Prostate gland (tissue), 2 donors: ENCODE measurements at places on chromosomes 12 and 14. TPM values are rescaled to one million over a fixed set of nuclear protein-coding genes. Genes with fewer than 3 reads are reported as not detected.

LRRC23 gene
- 15.9 TPM for total RNA-seq

DNA sequence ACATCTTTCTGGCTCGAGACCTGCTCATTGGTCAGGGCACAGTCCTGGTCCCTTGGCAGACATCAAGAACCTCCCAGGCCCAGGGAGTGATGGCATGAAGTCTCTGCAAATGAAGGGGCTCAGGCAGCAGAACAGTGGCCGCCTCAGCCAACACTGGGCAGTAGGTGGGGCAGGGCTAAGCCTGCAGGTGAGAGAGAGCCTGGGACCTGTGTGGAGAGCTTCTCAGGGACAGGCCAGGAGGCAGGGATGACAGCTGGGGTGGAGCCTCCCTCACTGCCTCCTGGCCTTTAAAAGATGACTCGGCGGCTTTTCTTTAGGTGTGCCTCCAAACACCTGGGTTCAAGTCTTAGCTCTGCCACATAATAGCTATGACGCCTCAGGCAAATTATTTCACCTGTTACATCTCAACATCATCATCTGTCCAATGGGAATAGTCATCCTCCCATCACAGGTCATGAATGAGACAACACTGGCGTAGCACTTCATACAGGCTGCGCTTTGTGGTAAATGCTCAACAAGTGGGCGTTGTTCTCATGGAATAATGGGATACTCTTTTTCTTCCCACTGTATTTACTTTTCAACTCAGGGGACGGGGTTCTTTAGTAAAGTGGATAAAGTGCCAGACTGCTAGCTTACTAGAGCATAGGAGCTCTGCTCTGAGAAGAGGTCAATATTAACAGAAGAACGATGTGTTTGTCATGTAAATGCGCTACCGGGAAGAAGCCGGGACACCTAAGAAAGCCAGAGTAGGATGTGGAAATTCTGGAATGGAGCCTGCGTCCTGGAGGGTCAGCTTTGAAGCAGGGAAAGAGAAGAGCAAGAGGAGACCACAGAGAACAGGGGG is 277.4 kb downstream of the FOXN3 start:
- H3K27ac ChIP-seq = no peak overlapping the region
- H3K4me1 ChIP-seq = no peaks in the 10 kb centered on the region
- DNase-seq = no peak
- H3K4me3 ChIP-seq = no peak overlapping the region
- H3K36me3 ChIP-seq = no peaks in the 10 kb centered on the region
- H3K27me3 ChIP-seq = no peaks in the 10 kb centered on the region

GRCh38 chr12:108104657-108105056 is 24.4 kb upstream of the WSCD2 start:
- H3K36me3 ChIP-seq = no peaks in the 10 kb centered on the region
- H3K4me1 ChIP-seq = no peaks in the 10 kb centered on the region
- H3K4me3 ChIP-seq = no peak overlapping the region

- H3K4me1 ChIP-seq = no peaks in the 10 kb centered on the region
- H3K4me3 ChIP-seq = no peak overlapping the region
- DNase-seq = no peak
- H3K27me3 ChIP-seq = no peaks in the 10 kb centered on the region
- H3K27ac ChIP-seq = no peak overlapping the region
Observed at GRCh38 chr12:27034607-27035293, 12.4 kb downstream of the MED21 start.

SIX1 gene
- total RNA-seq = 23.5 TPM

- no peaks in the 10 kb centered on the region for H3K36me3 ChIP-seq
- peak overlapping the region; percentile 48 for H3K4me3 ChIP-seq
- peak; percentile 66 for DNase-seq
- no peaks in the 10 kb centered on the region for H3K27me3 ChIP-seq
Observed at GRCh38 chr14:81436296-81437138, 36.4 kb upstream of the STON2 start.

- no peaks in the 10 kb centered on the region for H3K27me3 ChIP-seq
- peaks cover 4% of the 10 kb centered on the region for H3K4me1 ChIP-seq
- H3K36me3 ChIP-seq = no peaks in the 10 kb centered on the region
- H3K27ac ChIP-seq = no peak overlapping the region
- no peak overlapping the region for H3K4me3 ChIP-seq
- no peak for DNase-seq
Observed at GRCh38 chr14:55274751-55275150, 3.5 kb downstream of the FBXO34 start.

GRCh38 chr14:25001601-25002000 is 48.3 kb downstream of the STXBP6 start:
- no peaks in the 10 kb centered on the region for H3K36me3 ChIP-seq
- no peak for DNase-seq
- no peaks in the 10 kb centered on the region for H3K4me1 ChIP-seq
- no peak overlapping the region for H3K4me3 ChIP-seq
- no peak overlapping the region for H3K27ac ChIP-seq
- no peaks in the 10 kb centered on the region for H3K27me3 ChIP-seq

COCH gene
- total RNA-seq = 23.3 TPM

DPPA3 gene
- total RNA-seq = not detected

DNA sequence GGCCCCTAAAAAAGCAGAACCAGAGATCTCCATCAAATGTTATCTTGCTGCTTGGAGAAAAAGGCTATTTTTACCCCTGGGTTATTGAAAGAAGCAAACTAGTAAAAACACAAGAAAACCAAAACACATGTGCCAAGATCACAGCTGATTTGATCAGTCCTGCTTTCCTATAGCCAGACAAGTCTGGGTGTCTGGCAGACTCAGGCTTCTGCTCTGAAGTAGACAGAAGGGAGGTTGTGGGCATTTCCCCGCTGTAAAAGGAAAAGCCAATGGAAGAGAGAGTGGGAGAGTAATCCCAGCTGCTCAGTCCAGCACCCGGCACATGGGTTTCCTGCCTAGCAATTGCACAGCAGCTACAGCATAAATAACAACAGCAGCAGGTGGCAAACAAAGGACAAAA is 177.9 kb downstream of the PHLDA1 start:
- no peak for DNase-seq
- no peak overlapping the region for H3K27ac ChIP-seq
- H3K36me3 ChIP-seq = no peaks in the 10 kb centered on the region
- no peaks in the 10 kb centered on the region for H3K27me3 ChIP-seq
- no peak overlapping the region for H3K4me3 ChIP-seq
- H3K4me1 ChIP-seq = no peaks in the 10 kb centered on the region

ATN1 gene
- 93.0 TPM for total RNA-seq

- no peak overlapping the region for H3K4me3 ChIP-seq
- no peak for DNase-seq
- H3K27ac ChIP-seq = no peak overlapping the region
- no peaks in the 10 kb centered on the region for H3K4me1 ChIP-seq
- H3K36me3 ChIP-seq = no peaks in the 10 kb centered on the region
Observed at GRCh38 chr12:76337583-76337982, 10.6 kb downstream of the BBS10 start.

DNA sequence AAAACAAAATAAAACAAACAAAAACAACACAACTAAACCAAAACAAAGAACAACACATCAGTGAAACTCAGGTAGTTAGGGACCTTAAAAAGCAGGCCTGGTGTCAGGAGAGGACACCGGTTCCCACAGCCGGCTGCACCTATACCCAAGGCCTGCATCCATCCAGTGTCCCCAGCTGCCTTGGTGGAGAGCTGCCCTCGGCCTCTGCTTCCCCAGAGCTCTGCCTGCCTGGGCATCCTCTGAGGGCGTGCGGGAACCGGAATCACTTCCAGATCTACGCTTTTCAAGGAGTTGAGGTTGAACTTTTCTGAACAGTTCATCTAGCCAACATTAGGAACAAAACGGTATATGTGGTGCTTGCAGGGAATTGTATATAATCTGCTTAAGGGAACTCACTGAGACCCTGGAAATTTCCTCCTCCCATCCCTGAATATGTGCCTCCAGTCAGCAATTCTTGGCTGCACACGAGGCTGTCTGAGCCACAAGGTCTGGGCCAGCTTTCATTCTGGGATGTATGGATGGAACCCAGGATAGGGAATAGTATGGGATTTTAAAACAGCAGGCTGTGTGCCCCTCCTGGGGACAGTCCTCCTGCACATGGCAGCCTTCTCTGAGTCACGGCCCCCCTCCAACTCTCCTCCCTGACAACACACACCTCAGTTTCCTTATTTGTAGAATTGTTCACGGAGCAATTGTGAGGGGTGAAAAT is 319.0 kb upstream of the RTL1 start:
- H3K4me1 ChIP-seq = no peaks in the 10 kb centered on the region
- H3K27me3 ChIP-seq = no peaks in the 10 kb centered on the region
- no peaks in the 10 kb centered on the region for H3K36me3 ChIP-seq
- H3K4me3 ChIP-seq = no peak overlapping the region
- DNase-seq = no peak
- H3K27ac ChIP-seq = no peak overlapping the region

DNA sequence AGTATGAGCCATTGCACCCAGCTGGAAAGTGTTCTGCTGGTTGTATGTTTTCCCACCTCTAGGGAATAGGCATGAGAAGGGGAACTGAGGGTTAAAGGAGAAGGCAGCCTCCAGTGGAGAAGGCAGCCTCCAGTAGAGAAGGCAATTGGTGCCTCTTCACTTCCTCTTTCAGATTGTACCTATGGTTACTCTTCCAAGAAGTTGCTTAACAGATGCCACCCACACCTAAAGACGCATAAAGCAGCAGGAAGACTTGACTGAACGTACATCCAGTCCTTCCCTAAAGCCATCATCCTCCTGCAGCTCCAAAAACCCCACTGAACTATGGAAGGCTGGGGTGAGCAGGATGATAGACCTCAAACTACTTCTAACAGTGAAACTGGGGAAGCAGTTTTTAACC is 13.1 kb downstream of the DPF3 start:
- H3K27me3 ChIP-seq = no peaks in the 10 kb centered on the region
- no peak overlapping the region for H3K4me3 ChIP-seq
- DNase-seq = no peak
- no peaks in the 10 kb centered on the region for H3K4me1 ChIP-seq

DNA sequence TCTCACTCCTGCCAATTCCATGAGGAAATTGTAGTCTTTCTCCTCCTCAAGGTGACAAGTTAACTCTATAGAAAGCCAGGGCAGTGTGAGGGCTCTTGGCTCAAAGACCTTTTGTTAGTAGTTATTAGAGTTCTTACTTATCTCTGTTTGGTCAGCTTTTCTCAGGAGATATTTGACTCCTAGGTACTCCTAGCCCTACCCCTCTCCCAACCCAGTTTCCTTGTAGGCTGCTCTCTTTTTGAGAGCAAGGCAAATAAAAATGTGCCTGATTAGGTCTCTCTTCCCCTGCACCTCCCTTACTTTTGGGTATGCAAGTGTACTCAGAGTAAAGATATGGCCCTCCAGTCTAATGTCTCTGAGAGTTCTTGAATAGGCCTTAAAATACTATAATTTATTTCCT is 23.8 kb downstream of the BTG1 start:
- H3K27ac ChIP-seq = no peak overlapping the region
- H3K4me3 ChIP-seq = no peak overlapping the region

DNA sequence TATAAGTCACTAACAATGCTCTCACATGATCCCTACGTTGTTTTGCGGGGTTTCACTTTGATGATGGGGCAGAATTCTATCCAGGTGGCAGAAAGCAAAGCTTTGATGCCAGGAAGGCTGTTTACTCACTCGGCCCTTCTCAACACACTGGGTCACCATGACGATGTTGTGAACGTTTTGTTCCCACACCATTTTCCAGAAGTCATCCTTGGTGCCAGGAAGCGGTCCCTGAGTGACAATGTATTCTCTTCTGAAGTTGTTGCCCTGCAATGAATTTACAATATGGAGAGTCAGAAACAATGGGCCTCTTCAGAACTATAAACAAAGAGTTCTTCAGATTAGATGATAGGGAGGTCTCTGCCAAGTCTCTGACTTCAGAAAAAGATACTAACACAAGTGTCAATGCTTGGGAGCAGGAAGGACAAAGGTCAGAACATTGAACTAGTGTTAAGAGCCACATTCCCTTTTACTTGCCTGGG is 101.3 kb downstream of the PTPRB start:
- H3K27me3 ChIP-seq = no peaks in the 10 kb centered on the region
- no peaks in the 10 kb centered on the region for H3K4me1 ChIP-seq
- no peaks in the 10 kb centered on the region for H3K36me3 ChIP-seq
- peak; percentile 6 for DNase-seq

DTX3 gene
- 59.9 TPM for total RNA-seq

GRCh38 chr14:68535404-68536017 is 257.4 kb downstream of the ZFP36L1 start:
- no peaks in the 10 kb centered on the region for H3K36me3 ChIP-seq
- no peaks in the 10 kb centered on the region for H3K27me3 ChIP-seq
- no peak overlapping the region for H3K4me3 ChIP-seq
- no peaks in the 10 kb centered on the region for H3K4me1 ChIP-seq
- no peak overlapping the region for H3K27ac ChIP-seq

DNA sequence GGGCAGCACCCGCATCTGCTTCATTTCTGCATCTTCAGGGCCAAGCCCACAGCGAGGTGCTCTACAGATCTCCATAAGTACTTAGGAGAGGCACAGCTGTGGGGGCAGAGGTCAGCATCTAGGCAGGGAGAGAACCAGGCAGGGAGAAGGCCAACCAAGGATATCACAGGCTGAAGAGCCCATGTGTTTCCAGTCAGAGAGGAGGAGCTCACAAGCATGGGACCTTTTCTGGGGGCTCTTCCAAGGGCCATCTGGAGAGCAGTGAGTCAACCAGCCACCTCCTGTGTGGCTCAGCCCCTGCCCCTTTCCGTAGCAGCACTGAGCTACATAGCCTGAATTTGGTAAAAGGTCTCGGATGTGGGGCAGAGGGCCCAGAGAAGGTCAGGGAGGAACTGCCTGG is 78.5 kb downstream of the ARL6IP4 start:
- DNase-seq = no peak
- no peak overlapping the region for H3K4me3 ChIP-seq
- no peak overlapping the region for H3K27ac ChIP-seq

DNA sequence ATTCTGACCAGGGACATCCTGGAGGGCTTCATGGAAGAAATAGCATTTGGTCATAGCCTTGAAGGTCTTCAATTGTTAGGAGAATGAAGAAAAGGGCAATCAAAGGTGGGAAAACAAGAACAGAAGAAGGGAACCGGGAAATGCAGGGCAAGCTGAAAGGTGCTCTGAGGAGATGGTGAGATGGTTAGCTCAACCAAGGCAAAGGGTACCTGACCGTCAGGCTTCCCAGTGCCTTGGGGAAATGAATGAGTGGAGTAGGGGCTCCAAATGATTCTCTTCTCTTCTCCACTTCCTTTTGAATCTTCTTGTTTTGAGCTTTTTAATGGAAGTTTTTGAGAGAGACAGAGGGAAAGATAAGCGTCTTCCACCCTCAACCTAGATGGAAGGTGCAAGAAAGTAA is 155.6 kb upstream of the PWP1 start:
- DNase-seq = no peak
- H3K27ac ChIP-seq = no peak overlapping the region
- no peaks in the 10 kb centered on the region for H3K4me1 ChIP-seq

AMIGO2 gene
- total RNA-seq = 44.9 TPM

GRCh38 chr12:835754-836518 is 83.6 kb downstream of the WNK1 start:
- H3K27me3 ChIP-seq = no peaks in the 10 kb centered on the region
- H3K4me1 ChIP-seq = no peaks in the 10 kb centered on the region
- no peak overlapping the region for H3K4me3 ChIP-seq
- no peaks in the 10 kb centered on the region for H3K36me3 ChIP-seq
- DNase-seq = no peak
- H3K27ac ChIP-seq = no peak overlapping the region

GRCh38 chr12:78870539-78870938 is 6.0 kb downstream of the SYT1 start:
- H3K36me3 ChIP-seq = no peaks in the 10 kb centered on the region
- no peak for DNase-seq
- no peaks in the 10 kb centered on the region for H3K4me1 ChIP-seq
- H3K4me3 ChIP-seq = no peak overlapping the region
